Stimulated activated effector memory CD8-positive, alpha-beta T cell treated with anti-CD3 and anti-CD28 coated beads, Interleukin-12 subunit alpha, Interleukin-12 subunit beta, amount 100 ng/mL, for 72 hours (primary cell): ENCODE measurements at places on chromosomes 1 and 21.

DNA sequence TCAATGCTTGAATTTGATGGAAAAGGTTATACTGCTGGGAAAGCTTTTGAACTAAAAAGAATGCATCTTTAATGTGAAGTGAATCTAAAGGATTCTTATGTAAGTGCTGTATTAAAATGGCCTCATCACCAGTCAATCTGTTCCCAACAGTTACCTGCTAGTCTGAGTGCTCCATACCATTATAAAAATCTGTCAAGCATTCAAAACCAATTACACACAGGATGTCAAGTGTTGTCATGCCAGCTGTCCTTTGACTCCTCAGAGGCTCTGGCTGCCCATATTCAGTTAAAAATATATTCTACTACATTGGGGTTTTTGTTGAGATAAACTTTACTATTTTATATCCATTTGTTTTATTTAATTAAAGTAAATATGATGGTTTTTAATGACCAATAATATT is 1587.7 kb downstream of the AMY1C start:
- no peak for DNase-seq

GRCh38 chr1:20666146-20666545 is 5.0 kb upstream of the DDOST start:
- DNase-seq = no peak

DNA sequence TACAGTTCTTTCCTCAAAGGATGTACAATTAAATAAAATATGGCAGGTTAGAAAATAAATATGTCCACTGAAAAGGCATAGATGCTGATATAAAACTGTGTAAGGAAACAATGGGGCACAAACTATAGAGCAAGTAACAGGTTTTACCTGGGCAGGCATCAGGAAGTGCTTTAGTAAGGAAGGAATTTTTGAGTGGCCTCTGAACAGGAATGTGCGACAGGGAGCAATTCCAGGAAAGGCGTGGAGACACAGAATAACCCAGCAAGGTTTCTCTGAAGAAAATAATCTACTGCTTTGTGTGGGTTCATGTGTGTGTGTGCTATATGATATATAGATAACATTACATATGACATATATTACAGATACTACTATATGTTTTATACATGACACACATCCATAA is 128.4 kb downstream of the RGS21 start:
- no peak for DNase-seq

GRCh38 chr1:17635276-17635675 is 95.8 kb downstream of the ARHGEF10L start:
- no peak for DNase-seq

- DNase-seq = no peak
These were observed 28.4 kb upstream of the FHAD1 start for GRCh38 chr1:15218287-15219279.

DNA sequence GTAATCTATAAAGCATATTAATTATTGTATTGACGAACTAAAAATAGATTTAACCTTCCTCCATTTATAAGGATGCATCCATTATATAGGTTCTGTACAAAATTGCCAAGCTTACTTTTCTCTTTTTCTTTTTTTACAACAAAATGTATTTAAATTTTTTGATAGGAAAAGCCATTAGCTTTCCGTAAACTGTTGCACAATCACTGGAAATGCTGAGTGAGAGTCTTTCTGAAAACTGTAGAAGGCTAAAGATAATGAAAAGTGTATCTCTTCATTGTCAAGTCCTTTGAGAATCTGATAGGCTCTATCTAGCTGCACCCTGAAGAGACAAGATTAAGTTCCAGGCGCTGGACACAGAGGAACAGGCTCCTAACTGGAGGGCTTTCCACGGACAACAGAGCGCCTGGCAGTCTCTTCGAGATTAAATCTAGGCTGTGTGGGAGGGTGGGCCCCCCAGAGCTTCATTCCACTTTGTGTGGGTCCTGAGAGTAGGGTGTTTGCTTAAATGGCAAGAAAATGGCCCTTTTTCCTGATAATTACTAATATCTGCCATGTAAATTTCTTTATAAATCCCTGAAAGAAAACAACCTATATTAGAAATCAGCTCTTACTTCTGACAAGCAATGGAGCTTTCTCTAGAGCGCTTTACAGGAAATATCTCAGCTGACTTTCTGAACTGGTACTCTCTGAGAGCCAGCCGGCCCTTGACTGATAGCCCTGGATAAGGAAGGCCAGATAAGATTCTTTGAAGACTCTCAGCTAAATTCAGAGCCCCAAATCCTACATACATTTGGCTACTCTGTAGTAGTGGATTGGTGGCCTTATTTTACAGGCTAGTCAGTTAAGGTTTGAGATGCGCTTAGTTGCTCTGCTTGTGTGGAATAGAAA is 108.3 kb downstream of the FMN2 start:
- no peak for DNase-seq

DNA sequence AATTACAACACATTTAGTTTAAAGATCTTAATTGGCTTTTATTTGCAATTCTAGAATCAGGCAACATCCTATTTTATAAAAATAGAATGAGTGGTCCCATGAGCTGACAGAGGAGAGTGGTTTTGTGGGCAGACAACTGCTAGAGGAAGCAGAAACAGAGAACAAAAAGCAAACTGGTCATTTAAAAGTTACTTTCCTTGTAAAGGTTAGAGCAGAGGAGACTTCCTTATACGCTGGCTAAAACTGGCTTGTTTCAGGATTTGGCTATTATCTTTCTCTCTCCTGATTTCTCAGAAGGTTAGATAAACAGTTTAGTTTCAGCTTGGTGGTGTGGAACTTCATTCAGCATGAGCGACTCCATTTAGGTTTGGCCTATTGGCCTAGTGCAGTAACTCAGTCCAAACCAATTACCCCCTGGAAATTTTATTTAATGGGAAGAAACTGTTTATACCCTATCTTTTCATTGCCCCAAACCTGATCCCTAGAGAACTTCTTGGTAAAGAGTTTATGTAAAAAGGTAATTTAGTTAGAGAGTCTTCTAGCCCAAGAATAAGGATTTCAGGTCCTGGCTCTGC is 32.2 kb upstream of the IL20 start:
- DNase-seq = no peak

DNA sequence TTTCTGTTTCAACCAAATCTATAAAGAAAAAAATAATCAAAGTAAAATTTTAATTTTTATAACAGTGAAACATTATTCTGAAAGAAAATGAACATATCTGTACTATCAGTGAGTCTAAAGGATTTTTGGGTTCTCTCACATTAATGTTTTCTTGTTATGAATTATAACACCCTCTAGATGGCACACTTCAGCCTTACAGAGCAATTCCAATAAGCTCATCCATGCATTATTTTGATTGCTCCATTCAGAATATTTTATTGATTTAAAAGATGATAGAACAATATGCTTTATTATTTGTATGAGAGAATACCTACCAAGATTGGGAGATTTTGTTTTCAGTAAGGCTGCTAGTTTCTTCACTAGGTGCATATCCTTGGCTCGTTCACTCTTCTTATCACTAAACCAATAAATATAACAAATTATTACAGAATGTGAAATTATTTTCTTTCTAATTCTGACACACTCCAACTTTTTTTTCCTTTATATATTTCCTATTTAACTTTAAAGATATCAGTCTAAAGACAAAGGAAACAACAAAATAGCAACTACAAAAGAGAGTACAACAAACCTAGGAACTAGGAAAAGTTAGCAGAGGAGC is 82.4 kb downstream of the RAB3GAP2 start:
- no peak for DNase-seq

DNA sequence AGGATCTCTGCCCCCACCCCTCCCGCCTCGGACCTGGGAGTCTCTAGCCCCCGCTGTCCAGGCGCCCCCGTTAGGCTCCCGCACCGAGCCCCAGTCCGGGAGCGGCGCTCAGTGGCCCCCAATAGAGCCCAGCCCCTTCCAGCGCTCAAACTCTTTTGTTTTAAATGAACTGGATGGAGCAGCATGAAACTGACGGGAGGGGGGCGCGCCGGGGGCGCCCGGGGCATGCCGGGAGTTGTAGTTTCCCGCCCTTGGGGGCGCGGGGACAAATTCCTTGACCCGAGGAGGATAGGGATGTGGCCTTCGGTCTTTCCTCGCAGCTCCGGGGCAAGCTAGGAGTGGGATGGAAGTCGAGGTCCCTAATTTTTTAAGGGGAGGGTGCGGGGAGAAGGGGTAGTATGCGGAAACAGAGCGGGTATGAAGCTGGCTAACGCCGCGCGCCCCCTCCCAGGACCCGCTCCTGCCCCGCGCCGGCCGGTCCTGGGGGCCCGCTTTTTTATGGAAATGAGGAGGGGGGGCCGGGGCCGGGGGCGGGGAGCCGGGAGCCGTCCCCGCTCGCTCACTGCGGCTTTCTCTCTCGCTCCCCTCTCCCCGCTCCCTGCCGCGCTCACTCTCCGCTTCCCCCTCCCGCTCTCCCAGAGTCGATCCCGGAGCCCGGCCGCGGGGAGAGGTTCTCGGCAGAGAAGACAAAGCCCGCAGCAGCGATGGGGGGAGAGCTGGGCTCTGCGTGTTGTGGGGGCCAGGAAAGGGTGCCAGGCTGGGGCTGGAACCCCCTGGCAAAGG is at the start of gene MEX3A:
MEX3A (minus strand) TSS at position 157 of the 783 bp plus-strand sequence. CDS start 467 bp downstream, outside the sequence.
- DNase-seq = peak; percentile 80

GRCh38 chr1:234773936-234774677 is 164.1 kb upstream of the IRF2BP2 start:
- no peak for DNase-seq

- DNase-seq = no peak
These were observed 64.9 kb downstream of the LMO4 start for GRCh38 chr1:87393445-87394085.

- no peak for DNase-seq
These were observed 88.3 kb downstream of the S1PR1 start for GRCh38 chr1:101325144-101325543.

GRCh38 chr1:18900303-18900841 is 2.0 kb downstream of the ALDH4A1 start:
- no peak for DNase-seq

- DNase-seq = no peak
These were observed 35.9 kb upstream of the PTGFRN start for GRCh38 chr1:116873680-116874271.

DNA sequence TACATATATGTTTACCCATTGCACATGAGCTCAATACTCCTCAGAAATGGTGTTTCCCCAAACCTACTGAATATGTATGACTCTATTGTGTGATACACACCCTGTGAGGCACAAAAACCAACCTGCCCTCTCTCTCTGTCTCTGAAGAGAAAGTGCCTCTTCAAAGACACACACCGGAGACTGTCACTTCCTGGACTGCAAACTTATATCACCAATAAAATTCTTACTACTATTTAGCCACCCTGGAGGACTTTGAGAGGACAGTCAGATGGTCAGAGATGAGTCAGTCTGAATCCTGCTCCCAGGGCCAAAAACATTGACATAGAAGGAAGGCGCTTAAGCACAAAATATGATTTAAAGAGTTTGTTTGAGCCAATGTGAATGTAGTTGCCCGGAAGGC is 110.4 kb downstream of the PPIAL4G start:
- no peak for DNase-seq

- peak; percentile 65 for DNase-seq
These were observed 21.8 kb downstream of the EXOC8 start for GRCh38 chr1:231315887-231316286.

GRCh38 chr1:170240409-170240808 is 94.7 kb downstream of the NTMT2 start:
- DNase-seq = no peak

DNA sequence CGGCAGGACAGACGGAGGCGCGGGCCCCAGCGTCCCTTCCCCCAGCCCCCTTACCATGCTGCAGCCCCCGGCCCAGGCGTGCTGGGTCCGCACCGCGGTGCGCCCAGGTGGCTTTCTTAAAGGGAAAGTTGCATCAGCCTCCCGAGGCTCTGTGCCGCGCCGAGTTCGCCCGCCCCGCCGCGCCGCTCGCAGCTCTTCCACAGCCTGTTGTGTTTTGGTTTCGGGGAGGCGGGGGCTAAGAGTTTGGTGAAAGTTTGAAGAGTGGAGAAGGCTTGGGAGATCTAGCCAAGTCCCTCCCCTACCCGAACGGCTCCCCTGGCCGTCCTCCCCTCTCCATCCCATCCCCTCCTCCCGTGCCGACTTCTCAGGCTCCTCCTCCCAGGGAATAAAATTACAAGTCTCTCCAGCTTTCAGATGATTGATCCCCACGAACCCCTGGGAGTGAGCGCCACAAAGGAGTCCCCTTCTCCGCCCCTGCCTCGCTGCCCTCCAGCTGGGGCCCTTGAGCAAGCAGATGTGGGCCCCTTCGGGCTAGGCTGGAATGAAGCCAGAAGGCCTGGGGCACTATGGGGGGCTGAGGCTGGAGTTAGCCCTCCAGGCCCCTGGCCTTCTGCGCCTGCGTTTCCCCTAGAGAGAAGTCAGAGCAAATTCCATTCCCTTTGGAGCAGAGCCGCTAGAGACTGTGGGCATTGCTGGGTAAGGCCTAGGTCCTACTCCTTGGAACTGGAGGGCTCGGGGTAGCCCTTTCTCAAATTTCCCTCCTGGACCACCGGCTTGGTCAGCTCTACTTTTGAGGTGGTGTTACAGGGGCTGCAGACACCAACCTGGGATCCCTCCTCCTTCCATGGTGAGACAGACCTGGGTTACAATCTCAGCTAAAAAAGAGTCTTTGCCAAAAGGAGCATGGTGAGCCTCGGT is at the start of gene SLC6A9:
SLC6A9 (minus strand) TSS at position 211 of the 918 bp plus-strand sequence. CDS start 7,185 bp downstream, outside the sequence.
- DNase-seq = no peak

DNA sequence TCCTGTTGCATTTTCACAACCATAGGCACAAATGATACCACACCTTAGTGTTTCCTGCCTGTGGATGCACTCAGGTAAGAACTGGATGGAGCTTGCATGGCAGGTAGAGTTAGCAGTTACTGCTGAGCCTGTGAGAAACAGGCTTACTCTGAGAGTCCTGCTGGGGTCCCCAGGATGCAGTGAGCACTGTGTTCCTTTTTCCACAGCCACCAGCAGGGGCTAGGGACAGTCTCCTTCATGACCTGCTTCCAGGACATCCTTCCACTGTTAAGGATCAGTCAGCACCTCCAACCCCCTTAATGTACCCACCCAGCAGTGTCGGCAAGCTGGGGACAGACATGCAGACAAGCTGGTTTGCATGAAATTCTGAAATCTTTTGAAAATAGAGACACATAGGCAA is 16.3 kb downstream of the CAPN8 start:
- no peak for DNase-seq

DNA sequence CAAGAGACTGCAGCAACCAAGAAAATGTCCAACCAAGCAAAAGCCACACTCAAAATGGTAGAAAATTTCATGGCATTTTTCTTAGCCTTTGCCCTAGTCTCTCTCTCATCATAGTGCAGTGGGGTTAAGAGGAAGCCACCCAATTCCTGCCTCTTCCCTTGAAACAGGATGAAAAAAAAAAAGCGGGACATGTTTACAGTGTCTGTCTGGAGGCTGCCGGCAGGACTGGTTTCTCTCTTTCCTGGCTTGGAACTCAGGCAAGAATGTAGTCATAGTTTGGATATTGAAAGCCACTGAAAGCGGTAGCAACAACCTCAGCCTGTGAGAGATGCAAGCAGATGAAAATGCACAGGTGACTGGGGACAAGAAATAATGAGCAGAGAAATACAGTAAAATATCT is 13.3 kb upstream of the TNFSF18 start:
- no peak for DNase-seq

DNA sequence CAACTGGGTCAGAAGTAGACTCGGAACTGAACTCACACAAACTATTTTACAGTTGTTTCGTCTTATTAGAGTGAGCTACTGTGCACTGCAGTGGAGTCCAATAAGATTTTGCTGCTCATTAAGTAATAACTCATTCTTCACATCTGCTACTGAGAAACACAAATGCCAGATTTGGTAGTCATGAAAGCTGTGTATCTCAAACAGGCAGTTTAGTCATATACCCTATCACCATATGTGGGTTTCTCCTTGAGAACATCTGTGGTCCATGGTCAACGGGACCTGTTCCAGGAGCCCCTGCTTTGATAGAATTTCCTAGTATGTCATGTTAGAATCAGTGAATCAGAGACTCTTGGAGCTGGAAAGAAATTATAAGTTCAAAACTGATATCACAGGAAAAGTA is 60.4 kb downstream of the ALG14 start:
- DNase-seq = no peak

- no peak for DNase-seq
These were observed 28.2 kb upstream of the TEKT2 start for GRCh38 chr1:36055706-36056105.
